ENCODE measurements at places on chromosomes 5 and 9.

GRCh38 chr5:1280177-1281037, 14.5 kb downstream of the TERT start:
- DNase-seq: no peak

DNA sequence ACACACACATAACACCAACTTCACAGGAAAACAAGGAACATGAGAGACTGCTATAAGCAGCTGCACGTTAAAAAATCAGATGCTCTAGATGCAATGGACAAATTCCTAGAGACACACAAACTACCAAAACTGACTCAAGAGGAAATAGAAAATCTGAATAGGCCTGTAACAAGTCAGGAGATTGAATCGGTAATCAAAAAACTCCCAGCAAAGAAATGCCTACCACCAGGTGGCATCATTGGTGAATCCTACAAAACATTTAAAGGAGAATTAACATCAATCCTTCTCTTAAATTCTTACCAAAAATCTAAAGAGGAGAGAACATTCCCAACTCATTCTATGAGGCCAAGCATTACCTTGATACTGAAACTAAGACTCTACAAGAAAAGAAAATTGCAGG, 54.9 kb downstream of the NDST1 start:
- no peak for DNase-seq

DNA sequence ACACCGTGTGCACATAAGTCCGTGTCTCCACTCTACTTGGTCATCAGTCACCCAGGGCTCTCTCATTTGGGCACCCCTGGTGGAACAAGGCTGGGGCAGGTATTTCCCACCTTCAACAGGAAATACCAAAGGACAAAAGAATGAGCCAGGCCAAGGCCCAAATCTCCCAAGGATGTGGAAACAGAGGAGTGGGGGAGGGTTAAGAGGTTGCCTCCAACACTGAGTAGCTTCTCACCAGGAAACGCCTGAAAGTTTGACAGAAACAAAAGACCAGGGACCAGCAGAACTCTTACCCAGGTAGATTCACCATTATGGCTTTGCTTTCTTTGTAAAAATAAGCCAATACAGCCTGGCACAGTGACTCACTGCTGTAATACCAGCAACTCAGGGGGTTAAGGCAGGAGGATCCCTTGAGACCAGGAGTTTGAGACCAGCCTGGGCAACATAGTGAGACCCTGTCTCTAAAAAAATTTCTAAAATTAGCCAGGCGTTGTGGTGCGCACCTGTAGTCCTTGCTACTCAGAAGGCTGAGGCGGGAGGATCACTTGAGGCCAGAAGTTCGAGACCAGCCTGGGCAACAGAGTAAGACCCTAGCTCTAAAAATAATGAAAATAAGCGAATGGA, 12.7 kb downstream of the SLC1A3 start:
- DNase-seq: no peak

DNA sequence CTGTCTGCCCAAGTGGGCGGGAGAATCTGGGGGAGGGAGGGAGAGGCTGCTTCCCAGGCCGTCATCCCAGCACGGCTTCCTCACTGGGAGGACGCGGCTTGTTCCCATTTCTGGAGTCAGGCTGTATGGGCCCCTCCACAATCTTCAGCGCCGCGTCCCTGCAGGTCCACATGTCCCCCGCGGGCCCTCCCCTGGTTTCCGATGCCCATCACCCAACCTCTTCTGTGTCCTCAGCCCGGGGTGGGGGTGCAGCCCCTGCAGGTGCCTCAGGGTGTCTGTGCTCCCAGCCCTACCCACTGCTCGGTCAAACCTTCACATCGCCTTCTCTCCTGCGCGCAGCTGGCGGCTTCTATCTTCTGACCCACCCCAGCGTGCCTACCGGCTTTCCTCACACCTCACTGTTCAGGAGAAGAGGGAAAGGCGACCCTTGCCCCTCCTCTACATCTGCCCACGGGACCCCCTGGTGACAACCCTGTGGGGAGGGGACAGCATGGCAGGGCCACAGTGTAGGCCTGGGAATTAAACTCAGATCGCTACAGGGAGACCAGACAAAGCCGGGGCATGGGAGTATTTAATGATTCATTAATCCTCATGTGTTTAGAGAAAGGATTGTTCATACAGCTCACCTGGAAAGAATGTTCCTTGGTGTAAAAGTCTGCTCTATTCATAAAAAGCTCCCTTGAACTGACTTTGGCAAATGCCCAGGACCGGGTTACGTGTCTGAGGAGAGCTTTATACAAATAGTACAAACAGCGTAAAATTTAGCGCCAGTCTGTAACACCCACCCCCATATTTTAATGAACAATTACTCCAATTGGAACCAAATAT, 145.1 kb downstream of the IRX1 start:
- DNase-seq: no peak

DNA sequence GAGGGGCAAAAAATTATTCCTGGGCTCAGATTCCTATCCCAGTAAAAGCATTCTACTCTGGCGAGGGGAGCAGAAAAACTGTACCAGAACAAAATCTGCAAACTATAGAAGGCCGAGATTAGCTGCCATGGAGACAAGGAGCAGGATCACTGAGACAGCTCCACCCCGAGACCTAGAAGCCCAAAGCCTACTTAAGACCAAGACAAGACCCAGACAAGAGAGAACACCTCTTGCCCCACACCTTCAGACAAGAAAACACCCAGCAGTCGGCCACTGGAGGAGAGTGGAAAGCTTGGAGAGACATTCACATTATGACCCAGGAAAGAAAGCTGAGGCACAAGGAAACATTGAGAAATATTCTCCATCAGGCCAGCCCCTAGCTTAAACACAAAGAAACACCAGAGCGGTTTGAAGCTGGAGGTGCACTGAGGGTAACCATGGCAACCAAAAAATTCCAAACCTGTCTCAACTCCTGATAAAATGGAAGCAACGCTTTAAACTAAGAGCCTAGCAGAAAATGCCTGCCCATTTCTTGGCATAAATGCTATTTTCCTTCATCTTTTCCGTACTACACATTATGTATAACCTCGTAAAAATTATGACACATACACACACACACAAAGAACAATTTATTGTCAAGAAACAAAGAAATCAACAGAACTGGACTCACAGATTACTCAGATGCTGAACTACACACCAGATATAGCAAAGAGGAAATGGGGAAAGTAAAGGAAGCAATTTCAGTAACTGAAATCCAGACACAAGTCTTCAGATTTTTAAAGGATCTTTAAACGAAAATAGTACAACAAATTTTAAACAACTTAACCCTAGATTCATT, 53.8 kb upstream of the FTMT start:
- no peak for DNase-seq

DNA sequence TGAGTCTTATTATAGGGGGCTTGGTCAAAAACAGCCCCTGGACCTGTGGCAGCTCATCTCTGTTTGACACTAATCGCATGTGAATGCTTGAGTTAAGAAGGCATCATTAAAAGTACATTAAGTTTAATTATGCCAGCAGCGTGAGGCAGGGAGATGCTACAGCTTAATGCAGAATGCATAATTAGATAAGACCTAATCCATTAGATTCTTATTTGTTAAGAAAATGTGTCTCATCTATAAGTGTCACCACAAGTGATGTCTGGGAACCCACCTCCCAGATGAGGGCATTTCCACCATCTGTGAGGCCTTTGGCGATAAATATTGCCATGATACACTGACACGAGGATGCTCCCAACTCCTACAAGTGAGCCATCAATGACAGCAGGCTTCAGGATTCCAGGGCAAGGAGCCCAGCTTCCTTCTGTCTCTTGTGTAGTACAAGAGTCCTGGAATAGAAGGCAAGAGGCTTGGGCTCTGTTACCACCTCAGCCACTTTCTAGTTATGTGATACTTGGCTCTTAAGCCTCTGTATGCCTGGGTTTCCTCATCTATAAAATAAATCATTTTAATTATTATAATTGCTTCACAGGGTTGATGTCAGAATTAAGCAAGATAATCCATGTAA, 202.7 kb downstream of the FAM114A2 start:
- no peak for DNase-seq

Data from left lung (tissue), 14 donors.